NCI-H748 treated with DMSO at 0.1 percent for 48 hours (cell line): ENCODE measurements at places on chromosomes 1 and 21.

- no peak for DNase-seq
Observed at GRCh38 chr1:85824066-85824840, 116.0 kb upstream of the ZNHIT6 start.

GRCh38 chr1:174700775-174701174, 253.0 kb downstream of the GPR52 start:
- no peak for DNase-seq

GRCh38 chr1:245690156-245690690, 535.4 kb downstream of the KIF26B start:
- no peak for DNase-seq

DNA sequence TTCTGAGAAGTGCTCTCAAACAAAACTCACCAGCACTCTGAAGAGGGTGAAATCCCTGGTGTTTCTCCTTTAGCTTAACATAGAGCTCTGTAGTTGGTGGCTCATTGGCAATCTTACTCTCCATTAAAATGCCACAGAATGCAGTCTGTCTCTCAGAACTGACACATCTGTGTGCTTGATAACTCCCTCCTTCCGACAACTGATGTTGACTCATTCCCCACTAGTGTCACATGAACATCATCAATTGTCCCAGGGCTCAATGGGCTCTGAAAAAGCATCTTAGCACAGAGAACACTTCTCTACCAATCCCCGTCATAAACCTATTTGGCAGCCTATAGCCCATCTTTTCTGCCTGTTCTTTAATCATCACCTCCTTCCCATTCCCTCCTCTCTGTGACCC, 133.2 kb upstream of the ZC3H11B start:
- no peak for DNase-seq

DNA sequence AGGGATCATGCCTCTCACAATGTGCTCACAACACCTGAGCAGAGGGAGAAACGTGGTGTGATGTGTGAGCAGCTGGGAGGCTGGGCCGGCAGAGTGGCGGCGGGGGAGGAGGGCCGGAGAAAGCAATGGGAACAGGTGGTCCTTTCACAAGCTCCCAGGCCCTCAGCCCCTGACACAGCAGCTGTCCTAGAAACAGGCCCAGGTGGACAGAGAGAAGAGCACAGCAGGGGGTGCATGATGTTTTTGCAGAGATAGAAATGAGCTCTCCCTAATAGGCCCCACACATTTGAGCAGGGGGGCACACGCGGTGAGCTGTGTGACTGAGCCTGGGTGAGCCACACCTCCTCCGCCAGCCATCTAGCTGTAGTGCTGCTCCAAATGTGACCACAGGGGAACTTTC, 7.6 kb upstream of the RGS16 start:
- peak; percentile 93 for DNase-seq

- DNase-seq: no peak
Observed at GRCh38 chr1:192764675-192765074, 44.2 kb upstream of the RGS2 start.

DNA sequence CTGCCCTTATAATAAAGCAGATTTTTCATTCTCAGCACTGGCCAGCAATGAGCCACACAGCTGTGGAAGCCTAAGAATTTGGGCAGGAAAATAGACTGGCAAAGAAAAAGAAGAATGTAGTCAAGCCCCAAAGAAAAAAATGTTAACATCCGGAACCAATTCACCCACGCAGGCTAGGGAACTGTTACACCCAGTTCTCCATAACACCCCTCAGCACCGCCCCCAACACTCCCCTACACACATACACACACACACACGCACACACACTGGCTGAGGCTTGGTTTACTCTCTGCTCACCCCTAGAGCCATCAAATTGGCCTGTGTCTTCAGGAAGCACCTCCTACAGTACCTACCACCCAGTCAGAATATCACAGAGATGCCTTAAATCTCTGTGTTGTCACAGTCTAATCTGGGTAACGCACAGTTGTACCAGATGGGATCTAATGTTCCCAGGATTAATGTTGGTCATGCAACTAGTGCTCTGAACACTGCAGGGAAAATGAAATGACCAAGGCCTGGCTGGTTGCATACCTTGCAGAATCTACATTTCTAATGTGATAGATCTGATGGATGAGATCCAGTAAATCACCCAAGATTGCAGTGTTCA, 14.5 kb downstream of the TBX15 start:
- no peak for DNase-seq

DNA sequence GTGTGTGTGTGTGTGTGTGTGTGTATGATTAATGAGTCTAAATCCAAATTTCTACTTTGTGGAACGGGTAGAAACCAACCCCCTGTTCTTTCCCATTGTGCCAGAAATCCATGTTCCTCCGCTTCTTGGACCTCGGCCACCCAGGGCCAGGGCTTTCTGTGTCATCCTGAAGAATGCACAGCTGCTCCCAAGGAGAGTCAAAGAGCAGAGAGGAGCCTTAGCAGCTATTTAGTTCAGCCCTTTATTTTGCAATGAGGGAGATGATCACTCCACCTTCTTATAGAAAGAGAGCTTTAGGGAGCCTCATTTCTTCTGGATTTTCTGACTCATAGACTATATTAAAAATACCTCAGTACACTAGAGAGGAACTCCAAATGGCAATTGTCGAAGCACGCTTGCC, 489.3 kb upstream of the VAMP3 start:
- DNase-seq: no peak

DNA sequence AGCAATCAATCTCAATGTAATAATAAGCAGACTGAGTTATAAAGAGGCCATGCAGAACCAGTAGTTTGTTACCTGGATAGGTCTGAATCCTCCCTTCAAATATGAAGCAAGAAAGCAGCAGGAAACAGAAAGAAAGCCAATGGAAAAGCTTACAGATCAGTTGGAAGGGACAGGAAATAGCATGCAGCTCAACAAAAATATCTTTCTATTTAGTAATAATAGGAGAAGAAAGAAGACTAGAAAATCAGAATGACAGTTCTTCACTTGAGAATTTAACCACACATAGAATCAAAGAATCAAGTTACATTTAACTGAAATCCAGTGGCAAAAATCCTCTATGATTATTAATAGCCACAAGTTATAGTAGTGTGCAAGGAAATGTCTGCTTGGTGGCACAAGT, 194.4 kb downstream of the EIF4G3 start:
- DNase-seq: no peak

GRCh38 chr1:82836213-82836972, 1035.7 kb downstream of the ADGRL2 start:
- no peak for DNase-seq

DNA sequence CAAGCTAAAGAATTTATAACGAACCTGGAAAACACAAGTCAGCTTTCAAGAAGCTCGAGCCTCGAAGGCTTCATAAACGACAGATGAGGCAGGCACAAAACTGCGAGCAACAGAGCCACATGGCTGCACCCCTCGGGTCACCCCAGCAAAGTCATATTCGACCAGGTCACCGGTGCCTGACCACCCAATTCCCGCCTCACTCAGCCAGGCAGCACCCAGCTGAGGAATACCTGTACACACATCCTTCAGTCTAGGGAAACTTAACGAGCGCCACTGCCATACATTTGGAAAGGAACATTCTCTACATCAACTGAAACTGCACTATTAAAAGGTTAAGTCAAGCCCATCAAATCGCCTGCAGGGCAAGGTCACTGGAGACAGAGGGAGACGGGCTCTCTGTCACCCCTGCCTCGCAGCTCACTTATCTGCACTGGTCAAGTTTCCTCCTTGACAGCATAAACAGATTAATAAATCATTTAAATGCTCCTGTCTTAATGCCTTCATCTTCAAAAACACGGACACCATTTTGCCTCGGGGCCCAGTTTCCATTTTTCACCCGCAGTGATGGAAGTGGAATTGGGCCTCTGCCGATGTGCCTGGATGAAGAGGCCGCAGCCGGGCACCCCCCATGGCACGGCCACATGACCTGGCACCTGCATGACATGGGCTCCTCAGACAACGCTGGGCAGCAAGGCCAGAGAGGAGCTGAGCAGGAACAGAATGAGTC, 20.6 kb downstream of the NPHP4 start:
- DNase-seq: no peak

GRCh38 chr1:66254785-66255184, 279.2 kb upstream of the SGIP1 start:
- DNase-seq: no peak

- no peak for DNase-seq
Observed at GRCh38 chr1:41513383-41513735, 28.9 kb upstream of the EDN2 start.

DNA sequence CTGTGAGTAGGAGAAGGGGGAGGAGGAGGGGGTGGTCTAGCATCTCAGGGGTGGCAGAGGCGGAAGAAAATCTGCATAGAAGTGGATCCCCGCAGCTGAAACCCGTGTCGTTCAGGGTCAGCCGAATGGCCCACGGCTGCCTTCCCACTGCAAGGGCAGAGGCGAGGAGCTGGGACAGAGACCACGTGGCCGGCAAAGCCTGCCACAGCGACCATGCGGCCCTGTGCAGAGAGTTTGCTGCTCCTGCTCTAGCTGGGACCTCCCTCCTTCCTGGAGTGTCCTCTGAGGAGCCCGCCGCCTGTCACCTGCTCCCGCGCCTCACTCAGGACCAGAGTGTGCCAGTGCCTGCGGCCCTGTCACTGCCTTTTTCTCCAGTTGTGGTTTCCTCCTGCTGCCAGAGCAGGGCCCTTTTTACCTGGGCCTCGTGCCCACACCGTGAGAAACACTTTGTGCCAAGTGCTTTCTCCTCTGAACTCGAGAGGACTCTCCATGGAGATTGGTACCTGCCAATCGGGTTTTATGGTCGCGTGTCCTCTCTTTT, 5.4 kb upstream of the TRPM2 start:
- DNase-seq: no peak

GRCh38 chr1:89429062-89429461, 65.2 kb downstream of the GBP6 start:
- DNase-seq: no peak

GRCh38 chr1:234605399-234605982, 4.5 kb downstream of the IRF2BP2 start:
- no peak for DNase-seq

DNA sequence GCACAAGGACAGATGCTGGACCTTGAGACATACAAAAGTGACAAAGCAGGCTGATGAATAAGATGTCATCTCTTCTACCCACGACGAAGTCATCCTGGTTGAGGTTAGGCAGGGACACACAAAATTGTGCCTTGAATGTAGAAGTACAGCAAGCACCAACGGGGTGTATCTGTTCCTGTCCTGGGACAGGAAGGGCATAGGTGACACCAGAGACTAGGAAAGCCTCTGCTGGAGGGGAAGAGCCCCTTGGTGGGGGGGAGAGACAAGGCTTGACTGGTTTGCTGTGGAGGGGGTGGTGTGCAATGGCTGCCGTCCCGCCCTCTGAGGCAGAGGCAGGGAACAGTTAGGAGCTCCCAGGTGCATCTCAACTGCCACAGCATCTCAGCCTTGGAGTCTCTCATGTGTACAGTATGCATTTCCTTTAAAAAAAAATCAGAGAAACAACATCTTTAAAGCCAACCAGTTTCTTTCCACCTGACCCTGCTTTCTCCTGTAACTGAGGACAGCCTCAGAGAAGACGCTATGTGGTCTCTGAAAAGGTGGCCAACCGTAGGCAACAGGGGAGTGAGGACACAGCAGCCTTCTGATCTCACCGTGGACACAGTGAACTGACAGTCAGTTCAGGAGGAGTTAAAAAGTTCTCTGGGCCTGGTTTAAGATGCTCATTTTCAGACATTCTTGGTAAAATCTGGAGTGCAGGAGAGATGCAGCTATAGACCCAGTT, 17.7 kb upstream of the GFI1 start:
- no peak for DNase-seq

- no peak for DNase-seq
Observed at GRCh38 chr1:54969879-54970278, 10.5 kb upstream of the TMEM61 start.

- DNase-seq: no peak
Observed at GRCh38 chr1:107124694-107125093, 16.1 kb upstream of the NTNG1 start.

DNA sequence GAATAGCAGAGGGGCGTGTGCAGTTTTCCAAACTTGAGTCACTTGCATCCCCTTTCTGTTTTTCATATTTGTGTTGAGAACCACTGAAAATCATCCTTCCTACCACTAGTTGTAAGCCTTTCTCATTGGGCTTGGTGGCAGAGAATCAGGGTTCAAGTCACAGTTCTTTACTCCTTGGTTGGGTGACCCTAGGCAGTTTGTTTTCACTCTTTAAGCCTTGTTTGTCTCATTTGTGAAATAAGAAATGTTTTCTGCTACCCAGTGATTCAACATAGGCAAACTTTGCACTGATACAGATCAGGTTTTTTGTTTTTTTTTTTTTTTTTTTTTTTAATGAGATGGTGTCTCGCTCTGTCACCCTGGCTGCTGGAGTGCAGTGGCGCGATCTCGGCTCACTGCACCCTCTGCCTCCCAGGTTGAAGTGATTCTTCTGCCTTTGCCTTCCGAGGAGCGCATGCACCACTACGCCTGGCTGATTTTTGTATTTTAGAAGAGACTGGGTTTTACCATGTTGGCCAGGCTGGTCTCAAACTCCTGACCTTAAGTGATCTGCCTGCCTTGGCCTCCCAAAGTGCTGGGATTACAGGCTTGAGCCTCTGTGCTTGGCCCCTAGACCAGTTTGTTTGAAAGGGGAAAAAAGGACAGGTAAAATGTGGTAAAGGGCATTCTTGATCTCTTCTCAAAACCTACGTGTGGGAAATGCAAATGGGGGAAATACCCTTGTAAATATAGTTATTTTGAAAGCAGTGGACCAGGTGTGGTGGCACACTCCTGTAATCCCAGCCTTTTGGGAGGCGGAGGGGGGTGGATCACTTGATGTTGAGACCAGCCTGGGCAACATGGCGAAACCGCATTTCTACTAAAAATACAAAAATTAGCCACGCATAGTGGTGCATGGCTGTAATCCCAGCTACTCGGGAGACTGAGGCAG, 3.2 kb downstream of the CLIC4 start:
- no peak for DNase-seq

- DNase-seq: no peak
Observed at GRCh38 chr1:174968750-174969244, 30.9 kb upstream of the CACYBP start.

GRCh38 chr1:118716775-118717174, 271.4 kb downstream of the TBX15 start:
- DNase-seq: no peak

- no peak for DNase-seq
Observed at GRCh38 chr1:101005871-101006270, 19.7 kb downstream of the DPH5 start.

DNA sequence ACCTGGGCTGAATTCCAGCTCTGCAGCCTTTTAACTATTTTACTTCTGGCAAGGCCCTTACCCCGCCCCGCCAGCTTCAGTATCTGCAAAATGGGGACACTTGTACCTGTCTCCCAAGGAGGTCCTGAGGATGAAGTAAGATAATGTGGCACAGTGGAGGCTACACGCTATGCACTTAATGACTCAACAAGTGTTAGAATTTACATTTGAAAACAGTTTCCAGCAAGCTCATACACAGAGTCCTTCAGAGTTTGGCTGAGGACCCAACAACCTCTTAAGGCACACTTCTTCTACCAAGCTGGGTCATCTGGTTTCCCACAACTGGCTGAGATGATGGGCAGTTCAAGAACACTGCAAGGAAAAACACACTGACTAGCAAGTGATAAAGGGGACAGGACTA, 30.2 kb upstream of the SLC22A15 start:
- no peak for DNase-seq
